ENCODE measurements at places on chromosomes 2 and 18.

DNA sequence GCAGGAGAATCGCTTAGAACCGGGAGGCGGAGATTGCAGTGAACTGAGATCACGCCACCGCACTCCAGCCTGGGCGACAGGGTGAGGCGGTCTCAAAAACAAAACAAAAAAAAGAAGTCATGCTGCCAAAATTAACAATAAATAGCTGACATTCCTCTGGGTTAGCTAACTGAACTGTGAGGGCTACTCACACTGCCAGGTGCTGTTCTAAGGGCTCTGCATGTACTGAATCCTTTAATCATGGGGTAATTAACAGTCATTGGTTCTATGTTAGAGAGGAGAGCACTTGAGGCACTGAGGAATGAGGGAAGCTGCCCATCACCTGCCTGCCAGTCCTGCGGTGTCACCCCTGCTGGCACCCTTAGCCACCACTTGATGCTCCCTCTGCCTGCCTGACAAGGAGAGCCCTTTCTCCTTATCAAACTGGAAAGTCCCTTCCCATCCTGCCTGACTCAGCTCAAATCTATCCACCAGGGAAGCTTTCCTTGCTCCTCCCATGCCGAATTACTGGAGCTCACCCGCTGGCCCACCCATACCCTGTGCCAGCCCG is 73.0 kb upstream of the RIOK3 start:
- DNase-seq: no peak

DNA sequence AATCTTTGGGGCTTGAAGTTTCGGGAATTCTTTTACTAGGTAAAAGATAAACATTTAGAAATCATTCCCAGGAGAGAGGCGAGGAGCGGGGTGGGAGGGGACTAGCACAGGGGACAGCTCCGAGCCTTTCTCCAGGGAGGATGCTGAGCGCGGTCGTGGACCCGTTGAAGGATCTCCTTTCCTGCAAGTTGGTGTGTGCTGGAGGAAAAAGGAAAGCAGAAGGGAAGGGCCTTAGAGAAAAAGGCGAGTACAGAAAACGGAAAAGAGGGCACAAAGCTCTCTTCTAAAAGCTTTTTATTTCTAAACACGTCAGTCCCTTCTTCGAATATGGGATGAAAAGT is 640 bp downstream of the SLC39A6 start:
- DNase-seq: no peak

DNA sequence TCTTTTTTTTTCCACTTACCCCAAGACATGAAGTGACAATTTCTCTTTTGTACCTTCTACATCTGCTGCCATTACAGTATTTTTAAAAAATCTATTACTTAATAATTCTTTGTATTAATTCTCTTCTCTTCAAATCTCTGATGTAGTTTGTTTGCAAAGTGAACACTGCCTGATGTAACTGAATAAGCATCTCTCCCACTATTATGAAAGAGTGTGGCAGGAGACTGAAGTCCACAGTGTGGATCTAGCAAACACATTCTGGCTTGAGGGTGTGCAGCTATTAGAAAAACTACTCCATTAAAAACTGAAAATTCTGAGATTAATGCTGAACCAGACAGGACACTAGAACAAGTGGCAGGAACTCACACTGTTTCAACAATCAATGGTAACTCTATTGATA is 5.0 kb upstream of the SERPINB8 start:
- no peak for DNase-seq

DNA sequence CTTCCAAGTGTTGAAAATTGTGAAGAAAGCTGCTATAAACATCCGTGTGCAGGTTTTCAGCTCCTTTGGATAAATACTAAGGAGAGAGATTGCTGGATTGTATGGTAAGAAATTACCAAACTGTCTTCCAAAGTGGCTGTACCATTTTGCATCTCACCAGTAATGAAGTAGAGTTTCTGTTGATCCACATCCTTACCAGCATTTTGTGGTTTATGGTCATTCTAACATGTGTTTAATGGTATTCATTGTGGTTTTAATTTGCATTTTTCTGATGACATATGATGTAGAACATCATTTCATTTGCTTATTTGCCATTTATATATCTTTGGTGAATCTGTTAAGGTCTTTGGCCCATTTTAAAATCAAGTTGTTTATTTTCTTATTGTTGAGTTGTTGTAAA is 260.7 kb downstream of the SPAG16 start:
- no peak for DNase-seq

GRCh38 chr18:31030574-31031278 is 11.8 kb downstream of the DSC3 start:
- DNase-seq: no peak

DNA sequence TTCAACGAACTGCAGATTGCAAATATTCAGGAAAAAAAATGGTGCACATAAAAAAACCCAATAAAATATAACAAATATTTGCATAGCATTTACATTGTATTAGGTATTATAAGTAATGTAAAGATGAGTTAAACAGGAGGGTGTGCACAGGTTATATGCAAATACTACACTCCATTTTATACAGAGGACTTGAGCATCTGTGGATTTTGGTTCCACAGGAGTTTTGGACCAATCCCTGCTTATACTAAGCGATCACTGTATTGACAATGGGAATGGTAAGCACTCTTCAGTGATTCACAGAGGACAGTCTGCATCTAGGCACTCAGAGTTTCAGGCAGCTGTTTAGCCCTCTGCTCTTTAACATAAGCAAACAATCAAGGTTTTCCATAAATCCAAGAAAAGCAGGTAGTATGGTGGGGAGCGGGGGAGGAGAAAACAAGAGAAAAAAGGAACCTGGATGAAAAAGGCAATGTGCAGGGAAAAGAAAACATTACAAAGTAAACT is 206.0 kb upstream of the PARD3B start:
- DNase-seq: no peak

GRCh38 chr2:83162421-83162820 is 1296.7 kb downstream of the SUCLG1 start:
- DNase-seq: no peak

GRCh38 chr2:206054952-206055351 is 31.0 kb downstream of the INO80D start:
- no peak for DNase-seq

DNA sequence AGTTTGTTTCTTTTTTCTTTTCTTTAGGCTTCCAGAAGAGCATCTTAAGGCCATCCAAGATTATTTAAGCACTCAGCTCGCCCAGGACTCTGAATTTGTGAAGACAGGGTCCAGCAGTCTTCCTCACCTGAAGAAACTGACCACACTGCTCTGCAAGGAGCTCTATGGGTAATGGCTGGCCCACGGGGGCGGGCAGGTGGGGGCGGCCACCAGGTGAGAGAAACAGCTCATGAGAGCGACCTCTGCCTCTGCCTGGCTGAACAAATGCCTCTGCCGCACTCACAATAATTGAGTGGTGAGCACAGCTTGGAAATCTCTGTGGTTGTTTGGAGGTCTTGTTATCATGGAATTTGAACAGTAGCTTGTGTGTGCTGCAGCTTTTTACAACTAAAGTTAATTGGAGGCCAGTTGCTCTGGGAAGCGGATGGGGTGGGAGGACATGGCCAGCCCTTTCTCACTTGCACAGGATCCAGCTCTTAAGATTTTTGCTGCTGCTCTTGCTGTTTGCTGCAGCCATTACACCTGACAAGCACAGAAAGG is 70.4 kb downstream of the INPP5D start:
- peak; percentile 45 for DNase-seq

GRCh38 chr2:198273660-198274059 is 469.3 kb downstream of the PLCL1 start:
- peak; percentile 19 for DNase-seq

DNA sequence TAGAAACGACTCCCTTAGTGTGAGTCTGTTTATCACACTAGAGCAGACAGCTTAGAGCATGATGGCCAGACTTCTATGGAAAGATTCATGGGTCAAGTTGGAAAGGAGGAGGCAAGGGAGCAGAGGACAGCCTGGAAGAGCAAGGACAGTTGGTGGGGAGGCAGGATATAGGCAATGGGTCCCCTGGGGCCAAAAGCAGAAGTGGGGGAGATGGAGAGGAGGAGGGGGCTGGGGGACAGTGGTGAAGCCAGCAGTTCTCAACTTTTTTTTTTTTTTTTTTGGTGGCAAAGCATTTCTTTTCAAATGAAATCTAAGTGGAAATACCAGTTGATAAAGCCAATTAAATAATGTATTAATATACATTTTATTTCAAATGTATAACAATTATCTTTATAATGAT is 197.9 kb downstream of the HRH4 start:
- DNase-seq: no peak

GRCh38 chr2:3494984-3495666 is 24.2 kb downstream of the ADI1 start:
- no peak for DNase-seq

DNA sequence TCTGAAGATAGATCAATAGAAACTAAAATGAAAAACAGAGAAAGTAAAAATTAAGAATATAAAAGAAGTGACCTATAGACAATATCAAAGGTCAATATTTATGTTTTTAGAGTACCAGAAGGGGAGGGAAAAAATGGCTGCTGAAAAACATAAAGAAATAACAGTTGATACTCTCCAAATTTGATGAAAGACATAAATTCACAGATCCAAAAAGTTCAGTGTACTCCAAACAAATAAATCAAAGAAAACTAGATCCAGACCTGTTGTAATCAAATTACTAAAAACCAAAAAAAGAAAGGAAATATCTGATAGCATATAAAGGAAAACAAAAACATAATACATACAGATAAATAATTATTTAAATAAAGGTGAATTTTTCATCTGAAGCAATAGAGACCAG is 1689.1 kb upstream of the TMEFF2 start:
- DNase-seq: no peak

DNA sequence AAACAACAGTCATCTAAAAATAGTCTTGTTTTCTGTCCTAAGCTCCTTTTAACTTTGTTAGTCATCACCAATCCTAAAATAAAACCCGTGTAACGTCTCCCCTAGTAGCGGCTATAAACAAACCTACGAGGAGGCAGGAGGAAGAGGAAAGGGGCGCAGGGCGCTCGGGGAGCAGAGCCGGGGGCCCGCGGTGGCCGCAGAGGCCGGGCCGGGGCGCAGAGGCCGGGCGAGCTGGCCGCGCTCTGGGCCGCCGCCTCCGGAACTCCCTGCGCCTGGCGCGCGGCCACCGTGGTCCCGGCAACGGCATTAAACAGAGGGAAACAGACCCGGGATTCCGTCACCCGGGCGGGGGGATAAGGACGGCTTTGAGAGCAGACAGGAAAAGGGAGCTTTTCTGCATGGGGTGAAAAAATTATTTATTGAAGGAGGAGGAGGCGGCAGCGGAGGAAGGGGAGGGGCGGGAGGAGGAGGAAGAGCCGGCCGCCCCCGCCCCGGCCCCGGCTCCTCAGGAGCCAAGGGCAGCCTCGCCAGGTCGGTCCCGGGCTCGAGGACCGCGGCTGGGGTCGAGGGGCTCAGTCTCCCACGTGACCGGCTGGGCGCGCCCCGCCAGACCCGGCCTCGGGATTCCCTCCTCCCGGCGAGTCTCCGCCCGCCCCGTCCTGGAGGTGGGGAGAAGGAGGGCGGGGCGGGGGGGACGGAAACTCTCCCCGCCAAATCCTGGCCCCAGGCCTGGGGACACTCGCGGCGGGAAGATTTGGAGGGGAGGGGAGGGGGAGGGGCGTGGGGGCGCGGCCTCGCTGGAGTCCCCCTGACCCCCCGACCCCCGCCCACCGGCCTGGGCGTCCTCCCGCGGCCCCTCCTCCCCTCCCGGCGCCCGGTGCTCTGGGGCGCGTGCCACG is 1.8 kb upstream of the NFATC1 start:
- peak; percentile 95 for DNase-seq

GRCh38 chr2:23355001-23355400 is 30.0 kb upstream of the KLHL29 start:
- DNase-seq: no peak

GRCh38 chr2:220998156-220998555 is 573.9 kb downstream of the EPHA4 start:
- DNase-seq: no peak

DNA sequence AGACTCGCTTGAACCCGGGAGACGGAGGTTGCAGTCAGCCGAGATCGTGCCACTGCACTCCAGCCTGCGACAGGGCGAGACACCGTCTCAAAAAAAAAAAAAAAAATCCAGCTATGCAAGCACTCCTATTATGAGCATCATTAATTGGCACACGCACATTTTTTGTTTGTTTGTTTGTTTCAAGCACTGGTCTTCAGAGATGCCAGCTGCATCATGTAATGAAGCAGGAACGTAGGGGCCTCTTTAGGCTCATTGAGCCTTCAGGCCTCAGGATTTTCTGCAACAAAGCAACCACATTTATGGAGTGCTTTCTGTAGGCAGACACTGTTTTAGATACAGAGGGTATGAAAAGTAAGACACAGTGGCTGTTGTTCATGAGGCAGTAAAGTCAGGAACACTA is 585.8 kb downstream of the CNTNAP5 start:
- no peak for DNase-seq

- no peak for DNase-seq
Observed at GRCh38 chr2:118752762-118753429, 94.6 kb downstream of the EN1 start.

All from COLO829 (cell line).